ENCODE measurements at places on chromosomes 1 and 21.
A peak's percentile ranks its signal among the peaks of the same experiment; 100 is the strongest.

DNA sequence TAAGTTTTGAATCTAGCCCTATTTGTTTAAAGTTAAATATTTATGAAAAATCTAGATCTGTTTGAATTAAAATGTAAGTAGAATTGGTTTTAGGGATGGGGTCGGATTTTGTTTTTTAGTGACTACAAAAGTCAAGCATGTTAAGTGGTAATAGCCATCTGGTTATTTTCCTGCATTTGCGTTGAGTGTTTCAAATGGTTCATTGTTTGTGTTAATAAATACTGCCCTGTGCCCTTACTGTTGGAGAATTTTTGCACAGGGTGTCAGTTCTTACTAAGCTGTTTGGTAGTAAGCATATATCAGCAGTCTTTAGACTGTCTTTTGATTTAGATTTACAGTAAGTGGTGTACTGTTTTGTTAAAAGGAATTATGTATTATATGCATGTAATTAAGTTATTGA, 46.1 kb upstream of the TARS2 start:
- peaks cover 4% of the 10 kb centered on the region for H3K4me1 ChIP-seq
- DNase-seq: no peak
- peaks cover 20% of the 10 kb centered on the region for H3K36me3 ChIP-seq
- no peaks in the 10 kb centered on the region for H3K27me3 ChIP-seq
- no peak overlapping the region for H3K4me3 ChIP-seq

GRCh38 chr1:17567582-17567981, 28.1 kb downstream of the ARHGEF10L start:
- no peaks in the 10 kb centered on the region for H3K36me3 ChIP-seq
- no peaks in the 10 kb centered on the region for H3K27me3 ChIP-seq
- H3K4me1 ChIP-seq: no peaks in the 10 kb centered on the region
- DNase-seq: no peak
- H3K27ac ChIP-seq: no peak overlapping the region
- no peak overlapping the region for H3K4me3 ChIP-seq

DNA sequence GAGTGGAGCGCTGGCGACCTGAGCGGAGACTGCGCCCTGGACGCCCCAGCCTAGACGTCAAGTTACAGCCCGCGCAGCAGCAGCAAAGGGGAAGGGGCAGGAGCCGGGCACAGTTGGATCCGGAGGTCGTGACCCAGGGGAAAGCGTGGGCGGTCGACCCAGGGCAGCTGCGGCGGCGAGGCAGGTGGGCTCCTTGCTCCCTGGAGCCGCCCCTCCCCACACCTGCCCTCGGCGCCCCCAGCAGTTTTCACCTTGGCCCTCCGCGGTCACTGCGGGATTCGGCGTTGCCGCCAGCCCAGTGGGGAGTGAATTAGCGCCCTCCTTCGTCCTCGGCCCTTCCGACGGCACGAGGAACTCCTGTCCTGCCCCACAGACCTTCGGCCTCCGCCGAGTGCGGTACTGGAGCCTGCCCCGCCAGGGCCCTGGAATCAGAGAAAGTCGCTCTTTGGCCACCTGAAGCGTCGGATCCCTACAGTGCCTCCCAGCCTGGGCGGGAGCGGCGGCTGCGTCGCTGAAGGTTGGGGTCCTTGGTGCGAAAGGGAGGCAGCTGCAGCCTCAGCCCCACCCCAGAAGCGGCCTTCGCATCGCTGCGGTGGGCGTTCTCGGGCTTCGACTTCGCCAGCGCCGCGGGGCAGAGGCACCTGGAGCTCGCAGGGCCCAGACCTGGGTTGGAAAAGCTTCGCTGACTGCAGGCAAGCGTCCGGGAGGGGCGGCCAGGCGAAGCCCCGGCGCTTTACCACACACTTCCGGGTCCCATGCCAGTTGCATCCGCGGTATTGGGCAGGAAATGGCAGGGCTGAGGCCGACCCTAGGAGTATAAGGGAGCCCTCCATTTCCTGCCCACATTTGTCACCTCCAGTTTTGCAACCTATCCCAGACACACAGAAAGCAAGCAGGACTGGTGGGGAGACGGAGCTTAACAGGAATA, 4.2 kb downstream of the TFAP2E start:
- peak; percentile 57 for DNase-seq
- peak overlapping the region; percentile 82 for H3K4me3 ChIP-seq
- H3K27me3 ChIP-seq: peaks cover 21% of the 10 kb centered on the region
- peaks cover 2% of the 10 kb centered on the region for H3K36me3 ChIP-seq

DNA sequence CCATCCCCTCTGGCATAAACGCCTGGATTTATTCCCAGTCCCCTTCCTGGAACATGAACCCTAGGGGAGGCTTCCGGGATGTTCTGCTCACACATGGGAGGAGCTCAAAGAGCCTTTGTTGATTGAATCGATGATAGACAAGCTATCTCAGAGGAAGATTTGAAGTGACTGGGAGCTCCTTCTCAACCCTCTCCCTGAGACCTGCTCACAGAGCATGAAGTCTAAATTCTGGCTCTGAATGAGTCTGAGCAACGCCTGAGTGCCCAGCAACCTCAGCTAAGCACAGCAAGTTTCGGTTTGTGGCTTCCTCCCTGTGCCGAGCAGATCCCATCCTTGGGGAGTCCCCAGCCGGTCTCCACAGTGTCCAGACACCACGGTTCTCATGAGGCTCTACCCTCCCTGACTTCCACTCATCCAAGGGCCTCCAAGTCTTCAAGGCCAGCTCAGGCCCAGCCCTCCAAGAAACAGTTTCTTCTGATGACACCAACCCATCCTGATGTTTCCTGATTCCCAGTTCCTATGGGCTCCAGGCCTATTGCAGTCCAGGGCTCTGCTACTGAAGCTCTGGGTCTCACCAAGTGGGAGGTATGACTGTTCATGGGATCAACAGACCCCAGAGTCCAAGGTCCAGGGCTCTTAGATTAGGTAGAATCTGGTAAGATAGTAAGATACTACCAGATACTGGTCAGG, 190.8 kb downstream of the DYRK1A start:
- peaks cover 2% of the 10 kb centered on the region for H3K4me1 ChIP-seq
- H3K27me3 ChIP-seq: peaks cover 3% of the 10 kb centered on the region
- no peaks in the 10 kb centered on the region for H3K36me3 ChIP-seq
- no peak overlapping the region for H3K27ac ChIP-seq
- H3K4me3 ChIP-seq: no peak overlapping the region

DNA sequence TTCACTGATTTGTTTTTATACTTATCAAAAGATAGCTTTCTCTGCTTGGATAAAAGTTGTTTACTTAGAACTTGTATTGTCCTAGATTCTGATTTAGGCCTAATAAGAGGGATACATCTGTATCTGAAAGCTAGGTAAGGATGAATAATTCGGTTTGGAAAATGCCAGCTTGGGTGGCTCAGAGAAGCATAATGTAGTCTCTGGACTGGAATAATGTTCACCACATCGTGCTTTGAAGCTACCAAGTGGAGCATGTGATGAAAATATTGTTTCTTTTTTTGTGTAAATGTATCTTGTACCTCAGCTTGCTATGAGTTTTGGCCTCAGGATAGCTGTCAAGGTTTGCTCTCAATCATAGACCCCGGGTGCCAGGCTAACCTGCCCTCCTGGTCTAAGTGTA, 49.2 kb downstream of the VPS13D start:
- no peak for DNase-seq
- peaks cover 1% of the 10 kb centered on the region for H3K4me1 ChIP-seq
- no peaks in the 10 kb centered on the region for H3K27me3 ChIP-seq
- peaks cover 38% of the 10 kb centered on the region for H3K36me3 ChIP-seq
- H3K4me3 ChIP-seq: no peak overlapping the region
- H3K27ac ChIP-seq: no peak overlapping the region

DNA sequence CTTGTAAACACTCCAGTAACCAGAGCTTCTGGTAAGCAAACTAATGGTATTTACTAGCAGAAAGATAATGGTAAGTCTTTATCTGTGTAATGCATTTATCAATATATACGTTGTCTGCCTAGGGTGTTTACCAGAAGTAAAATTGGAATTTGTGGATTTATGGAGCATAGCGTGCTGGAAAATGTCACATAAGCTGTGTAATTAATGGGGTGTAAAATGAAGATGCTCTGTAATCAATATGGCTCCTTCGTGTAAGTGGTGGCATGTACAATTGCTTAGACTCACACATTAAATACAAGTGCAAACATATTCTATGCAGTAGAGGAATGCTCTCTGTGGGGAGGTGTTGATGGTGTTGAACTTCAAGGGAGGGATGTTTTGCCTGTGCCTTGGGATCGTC, 62.2 kb upstream of the SRSF10 start:
- no peak overlapping the region for H3K4me3 ChIP-seq
- no peak for DNase-seq
- no peaks in the 10 kb centered on the region for H3K27me3 ChIP-seq
- no peak overlapping the region for H3K27ac ChIP-seq

- H3K4me1 ChIP-seq: peaks cover 12% of the 10 kb centered on the region
- no peak overlapping the region for H3K4me3 ChIP-seq
- H3K27me3 ChIP-seq: peaks cover 5% of the 10 kb centered on the region
- no peak for DNase-seq
These were observed 47.8 kb downstream of the PTPN14 start for GRCh38 chr1:214503553-214503952.

Measured in T-helper 2 cell treated with Interferon-gamma antibody and Interleukin-4, amounts not matched to agents 5 μg/mL and 100 μg/mL, for 36 hours (primary cell).